ENCODE measurements at places on chromosomes 3 and 15.

- DNase-seq, result no peak
These were observed 43.0 kb downstream of the NLGN1 start for GRCh38 chr3:173440514-173440913.

DNA sequence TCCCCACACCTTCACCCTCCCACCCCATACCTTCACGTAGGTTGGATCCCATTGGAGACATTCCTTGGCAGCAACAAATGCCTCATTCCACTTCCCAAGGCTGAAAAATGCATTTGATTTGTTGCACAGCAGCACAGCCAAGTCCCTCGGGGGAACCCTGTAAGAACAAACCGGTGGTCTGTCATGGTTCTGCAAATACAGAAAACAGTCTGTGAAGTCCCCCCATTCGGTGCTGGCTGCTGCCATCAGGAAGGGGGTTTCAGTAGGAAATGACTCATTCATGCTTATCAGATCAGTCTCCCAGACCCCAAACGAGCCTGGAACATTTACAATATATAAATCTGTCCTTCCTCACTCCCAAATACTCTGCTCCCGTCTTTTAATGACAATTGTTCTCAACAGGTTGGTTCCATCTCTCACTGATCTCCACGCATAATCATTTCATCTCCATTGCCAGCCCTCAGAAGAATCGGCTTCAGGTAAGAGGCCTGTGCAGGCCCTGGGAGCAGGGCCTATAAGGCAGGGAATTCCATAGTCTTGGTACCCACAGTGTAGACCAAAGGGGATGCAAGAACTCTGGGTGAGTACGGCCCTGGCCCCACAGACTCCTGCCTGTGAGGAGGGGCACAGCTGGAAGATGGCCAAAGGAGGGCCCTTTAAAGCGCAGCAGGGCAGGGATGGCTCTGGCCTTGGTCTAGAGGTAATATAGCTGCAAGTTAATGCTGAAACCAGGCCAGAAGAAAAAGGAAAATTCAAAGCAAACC lies 41.6 kb downstream of the TRANK1 start:
- DNase-seq, result no peak

- peak; percentile 34 for DNase-seq
These were observed 7.0 kb upstream of the CD276 start for GRCh38 chr15:73677146-73677607.

- no peak for DNase-seq
These were observed 39.4 kb upstream of the KY start for GRCh38 chr3:134690226-134690625.

GRCh38 chr3:34256791-34257190 lies 458.4 kb downstream of the PDCD6IP start:
- no peak for DNase-seq

- no peak for DNase-seq
These were observed 228.7 kb downstream of the VPS13C start for GRCh38 chr15:61831505-61831921.

All from NCI-H1930 (cell line).